ENCODE measurements at places on chromosomes 2 and 18.

- no peak for DNase-seq
Observed at GRCh38 chr18:48790226-48790863, 160.4 kb downstream of the SMAD7 start.

DNA sequence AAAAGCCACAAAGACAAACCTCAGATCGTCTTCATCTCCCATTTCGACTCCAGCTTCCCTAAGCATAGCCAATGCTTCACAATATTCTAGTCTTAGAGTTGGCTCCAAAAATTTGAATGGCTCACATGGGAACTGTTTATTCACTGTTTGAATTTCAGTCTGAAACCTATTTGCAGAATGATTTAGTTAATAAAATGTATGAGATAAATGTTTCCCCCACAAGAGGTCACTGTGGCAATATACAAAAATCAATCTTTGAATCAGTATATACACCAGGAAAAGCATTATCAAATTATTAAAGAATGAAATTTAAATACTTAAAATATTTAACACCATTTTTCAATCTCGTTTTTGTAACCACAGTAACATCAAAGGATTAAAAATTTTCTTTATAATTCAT, 40.0 kb upstream of the MCM6 start:
- peak; percentile 12 for DNase-seq

DNA sequence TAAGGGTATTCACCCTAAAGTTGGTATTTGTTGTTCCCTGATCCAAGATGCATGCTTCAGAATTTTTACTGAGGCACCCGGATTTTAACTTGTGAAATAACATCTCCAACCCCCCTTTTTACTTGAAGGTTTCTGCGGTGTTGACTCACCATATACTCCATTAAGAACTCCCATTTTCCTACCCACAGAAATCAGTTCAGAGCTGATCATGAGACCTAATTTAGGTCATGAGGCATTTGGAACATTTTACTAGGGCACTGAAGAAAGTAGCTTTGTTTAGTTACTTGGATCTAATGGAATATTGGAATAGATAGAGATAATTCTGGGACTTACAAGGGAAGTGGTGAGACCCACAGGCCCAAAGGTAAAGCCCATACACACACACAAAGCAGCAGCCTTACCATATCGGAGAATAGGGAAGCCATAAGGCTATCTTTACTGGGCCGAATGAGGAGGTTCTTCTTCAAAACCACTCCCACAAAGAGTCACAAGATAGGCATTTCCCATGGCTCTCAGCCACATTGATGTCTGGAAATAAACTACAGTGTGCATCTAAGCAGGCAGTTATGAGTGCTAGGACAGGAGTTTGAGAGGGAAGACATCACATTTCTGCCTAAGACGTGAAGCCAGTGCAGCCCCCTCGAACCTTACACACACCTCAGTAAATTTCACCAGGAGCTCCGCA, 681.0 kb upstream of the LRRTM4 start:
- no peak for DNase-seq

GRCh38 chr2:8626572-8626971, 55.3 kb upstream of the ID2 start:
- DNase-seq: no peak

- DNase-seq: no peak
Observed at GRCh38 chr2:71720596-71721361, 267.4 kb downstream of the DYSF start.

DNA sequence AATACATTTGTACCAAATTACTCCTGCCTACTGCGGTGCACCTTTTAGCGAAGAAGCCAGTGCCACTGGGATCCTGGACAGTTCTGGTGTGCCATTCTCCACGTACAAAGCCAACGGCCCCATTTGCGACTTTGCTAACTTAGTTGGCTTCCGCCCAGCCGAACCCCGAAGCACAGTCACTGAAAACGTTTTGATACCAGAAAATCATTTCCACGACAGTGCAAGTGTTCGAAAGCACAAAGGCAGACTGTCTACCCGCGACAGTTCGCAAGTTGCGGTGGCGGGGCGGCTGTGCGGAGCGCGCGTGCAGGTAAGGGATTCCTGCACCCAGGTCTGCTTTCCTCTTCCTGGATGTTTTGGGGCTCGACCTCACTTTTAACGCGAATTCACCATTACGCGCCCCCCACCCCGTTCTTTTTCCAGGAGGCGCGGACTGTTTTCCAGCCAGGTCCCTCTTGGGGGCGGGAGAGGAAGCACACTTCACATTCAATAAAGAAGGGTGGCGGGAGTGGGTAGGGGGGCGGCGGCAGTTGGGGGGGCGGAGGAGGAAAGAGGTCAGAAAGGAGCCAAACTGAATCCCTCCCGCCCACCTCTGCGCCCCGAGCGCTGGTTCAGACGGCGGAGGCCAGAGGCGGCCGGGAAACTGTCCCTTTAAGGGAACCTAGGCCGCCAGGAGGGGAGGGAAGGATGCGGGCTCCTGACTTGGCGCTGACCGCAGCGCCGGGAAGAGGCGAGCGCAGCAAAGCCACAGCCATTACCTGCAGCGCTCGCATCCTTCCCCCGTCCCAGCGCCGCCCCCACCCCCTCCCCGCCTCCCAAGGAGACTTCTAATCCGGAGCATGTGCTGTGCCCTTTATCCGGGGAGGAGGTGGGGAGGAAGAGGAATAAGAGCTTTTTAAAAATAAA, 107.4 kb upstream of the KCTD1 start:
- DNase-seq: peak; percentile 33

- no peak for DNase-seq
Observed at GRCh38 chr18:50159654-50160046, 35.3 kb downstream of the MYO5B start.

DNA sequence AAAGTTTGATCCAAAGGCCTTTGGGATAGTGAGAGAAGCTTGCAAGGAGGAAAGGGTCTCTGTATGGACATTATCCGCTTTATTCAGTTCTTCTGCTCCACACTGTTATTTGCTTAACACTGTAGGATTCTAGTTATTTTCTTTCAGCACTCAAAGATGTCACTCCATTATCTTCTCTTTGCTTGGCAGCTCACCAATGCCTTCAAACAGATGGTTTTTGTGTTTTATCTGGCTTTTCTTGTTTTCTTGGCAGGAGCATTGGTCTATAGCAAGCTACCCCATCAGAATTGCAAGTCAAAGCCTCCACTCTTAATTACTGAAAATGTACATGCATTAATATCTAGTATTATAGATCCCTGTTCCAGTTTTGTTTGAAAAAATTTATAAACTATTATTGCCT, 138.8 kb downstream of the EVA1A start:
- no peak for DNase-seq

GRCh38 chr2:114046866-114047435, 157.1 kb downstream of the ACTR3 start:
- no peak for DNase-seq

DNA sequence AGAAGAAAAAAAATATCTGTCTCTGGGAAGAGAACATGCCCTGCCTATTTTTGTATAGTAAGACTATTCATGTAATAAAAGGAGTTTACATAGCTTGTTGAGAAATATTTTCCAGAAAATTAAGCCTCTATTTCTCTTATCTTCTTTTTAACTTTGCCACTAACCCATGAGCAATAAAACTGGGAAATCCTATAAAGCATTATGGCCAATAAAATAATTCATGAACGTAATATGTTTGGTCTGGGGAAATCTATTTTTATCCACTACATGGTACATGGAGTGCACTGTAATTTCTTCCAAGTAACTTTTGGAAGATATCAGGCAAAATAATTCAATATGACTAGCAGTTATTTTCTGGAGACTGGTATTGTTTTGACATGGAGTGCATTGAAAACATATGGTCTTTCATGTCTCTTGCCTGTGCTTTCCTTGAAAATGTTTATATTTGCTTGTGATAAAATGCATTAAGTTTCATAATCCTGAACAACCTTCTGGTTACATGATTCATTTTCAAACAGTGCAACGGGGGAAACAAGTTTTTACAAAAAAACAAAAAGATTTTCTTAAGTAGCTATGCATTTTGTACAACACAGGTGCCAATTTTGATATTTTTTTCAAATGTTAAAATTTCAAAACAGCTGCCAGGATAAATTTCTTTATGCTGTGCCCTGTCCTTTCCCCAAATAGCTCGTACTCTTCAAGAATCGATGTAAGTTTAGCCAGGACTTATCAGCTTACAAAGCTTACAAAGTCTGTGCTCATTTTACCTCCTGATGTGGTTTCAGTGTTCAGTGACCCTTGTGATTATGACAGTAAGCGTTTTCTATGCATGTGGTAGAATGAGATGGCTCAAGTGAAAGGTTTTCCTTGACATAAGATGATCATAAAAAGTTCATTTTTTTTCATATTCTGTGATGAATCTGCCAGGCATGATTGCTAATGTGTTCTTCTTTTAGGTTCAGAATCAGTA, 194.5 kb downstream of the UBE2E3 start:
- peak; percentile 70 for DNase-seq

- no peak for DNase-seq
Observed at GRCh38 chr2:174053355-174054151, 88.4 kb upstream of the SP3 start.

GRCh38 chr2:15912203-15912602, 28.1 kb upstream of the MYCN start:
- DNase-seq: no peak

DNA sequence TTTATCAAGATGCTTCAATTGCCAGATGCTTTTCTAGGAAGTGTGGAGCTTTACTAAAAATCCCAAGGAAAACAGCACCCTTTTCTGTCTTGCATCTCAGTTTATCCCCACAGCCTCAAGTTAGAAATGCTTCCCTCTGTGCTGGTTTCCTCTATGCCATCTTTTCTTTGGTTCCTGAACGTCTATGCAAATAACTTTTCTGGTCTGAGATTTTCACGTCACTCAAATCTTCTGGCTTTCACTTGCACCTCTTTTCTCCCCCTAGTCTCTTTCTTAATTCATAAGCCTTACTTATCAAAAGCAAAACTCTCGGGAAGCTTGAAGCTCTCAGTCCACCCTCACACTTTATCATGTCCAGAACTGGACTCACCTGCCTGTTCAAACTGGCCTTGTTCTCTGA, 33.9 kb downstream of the ARHGAP25 start:
- no peak for DNase-seq

All from fibroblast of gingiva (primary cell).